ENCODE measurements at places on chromosomes 3 and 15.

DNA sequence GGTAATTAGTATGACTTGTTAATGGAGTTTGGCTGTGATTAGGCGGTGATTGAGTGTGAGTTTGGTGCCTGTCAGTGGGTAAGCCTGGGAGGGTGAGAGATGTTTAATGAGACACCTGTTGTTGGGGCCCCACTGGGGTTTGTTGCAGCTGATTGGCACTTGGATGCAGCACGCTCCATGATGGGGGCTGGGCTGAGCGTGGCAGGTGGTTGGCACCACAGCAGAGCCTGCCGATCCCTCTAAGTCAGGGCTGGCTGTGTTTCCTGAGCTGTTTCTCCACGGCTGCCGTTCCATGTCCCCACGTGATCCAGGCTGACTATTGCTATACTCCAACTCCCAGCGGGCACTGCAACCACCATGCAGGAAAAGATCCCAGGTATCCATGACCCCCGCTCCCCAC lies 93.5 kb upstream of the ARRDC4 start:
- DNase-seq = peak; percentile 5

GRCh38 chr15:60797444-60798040 lies 318.6 kb upstream of the ICE2 start:
- DNase-seq = no peak

DNA sequence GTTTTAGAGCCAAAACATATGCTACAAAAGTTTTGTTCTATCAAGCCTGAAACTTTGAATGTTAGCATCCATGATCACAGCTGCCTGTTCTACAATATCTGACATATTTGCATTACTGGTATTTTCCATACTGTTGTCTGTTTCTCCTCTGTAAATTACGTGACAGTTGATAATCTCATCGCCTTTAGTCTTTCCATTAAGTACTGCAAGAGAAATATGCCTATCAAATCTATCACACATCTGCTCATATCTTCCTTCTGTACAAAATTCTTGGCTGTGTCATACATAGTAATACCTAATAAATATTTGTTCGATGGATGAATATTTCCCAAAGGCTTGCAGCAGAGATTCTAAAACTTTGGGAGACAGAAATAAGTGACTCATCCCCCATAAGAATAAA lies 717.3 kb downstream of the OTOL1 start:
- no peak for DNase-seq

DNA sequence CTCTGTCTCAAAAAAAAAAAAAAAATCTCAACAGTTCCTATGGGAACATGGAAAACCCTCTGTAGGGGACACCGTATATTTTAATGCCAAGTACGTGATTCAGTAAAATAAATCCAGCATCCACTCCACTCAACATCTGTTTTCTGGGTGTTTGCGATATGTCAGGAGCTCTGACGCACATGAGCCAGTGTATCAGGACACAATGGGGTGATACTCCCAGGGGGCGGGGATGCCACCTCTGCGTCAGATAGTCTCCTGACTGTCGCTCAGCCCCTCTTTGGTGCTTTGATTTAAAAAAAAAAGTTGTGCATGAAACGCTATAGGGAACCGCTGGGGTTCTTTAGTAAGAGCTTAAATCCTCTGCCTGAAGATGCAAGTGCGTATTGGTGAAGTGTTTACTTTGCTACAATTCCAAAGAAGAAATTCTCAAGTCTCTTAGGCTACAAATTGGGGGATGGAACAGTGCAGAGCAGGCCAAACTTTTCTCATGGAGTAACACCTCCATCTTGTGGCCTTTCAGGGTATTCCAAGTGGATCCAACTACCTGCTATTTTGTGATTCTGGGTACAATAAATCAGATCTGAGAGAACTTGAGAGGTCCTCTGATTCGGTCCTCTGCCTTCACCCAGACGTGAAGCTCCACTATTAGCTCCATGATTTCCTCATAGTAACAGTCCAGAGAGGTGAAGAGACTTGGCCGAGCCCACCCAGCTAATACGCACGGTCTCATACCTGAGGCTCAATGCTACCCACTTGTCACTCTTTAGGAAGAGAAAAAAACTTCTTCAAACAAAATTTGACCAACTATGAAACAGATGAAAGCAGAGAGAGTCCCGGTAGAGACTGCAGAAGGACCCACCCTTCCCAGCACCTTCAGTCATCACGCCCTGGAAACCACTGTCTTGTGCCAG lies 9.3 kb upstream of the NR2E3 start:
- peak; percentile 67 for DNase-seq

- DNase-seq = peak; percentile 4
Observed at GRCh38 chr3:121431726-121432517, 113.9 kb downstream of the POLQ start.

DNA sequence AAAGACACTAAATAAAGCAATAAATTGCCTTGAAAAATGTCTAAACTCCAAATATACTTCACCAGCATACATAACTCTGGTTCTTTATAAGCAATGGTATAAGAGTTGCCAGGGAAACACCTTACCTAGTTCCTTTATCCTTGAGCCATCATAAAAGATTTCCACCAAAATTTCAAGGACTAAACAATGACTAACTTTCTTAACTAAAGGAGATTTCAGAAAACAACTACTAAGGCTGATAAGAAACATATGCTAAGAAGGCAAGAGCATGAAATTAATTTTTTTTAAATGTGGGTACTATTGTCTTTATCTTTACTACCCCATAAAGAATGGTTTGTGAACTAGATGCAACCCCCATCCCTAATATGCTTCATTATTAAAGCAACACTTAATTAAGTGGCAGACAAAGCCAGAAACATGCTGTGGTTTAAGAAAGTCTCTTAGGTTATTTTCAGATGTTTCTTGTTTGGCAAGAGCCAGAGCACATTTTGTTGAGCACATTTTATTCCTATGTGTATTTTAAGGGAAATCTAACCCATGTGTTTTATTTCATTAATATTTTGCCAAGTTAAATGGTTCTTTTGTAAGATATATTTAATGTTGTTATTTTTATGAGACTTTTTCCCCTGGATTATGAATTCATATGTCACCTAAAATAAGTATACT lies 17.4 kb upstream of the VEPH1 start:
- DNase-seq = no peak

- DNase-seq = no peak
Observed at GRCh38 chr3:16551342-16551976, 38.0 kb upstream of the RFTN1 start.

- DNase-seq = no peak
Observed at GRCh38 chr3:11461226-11461625, 182.5 kb downstream of the VGLL4 start.

GRCh38 chr3:153069598-153070510 lies 92.2 kb upstream of the RAP2B start:
- DNase-seq = no peak

DNA sequence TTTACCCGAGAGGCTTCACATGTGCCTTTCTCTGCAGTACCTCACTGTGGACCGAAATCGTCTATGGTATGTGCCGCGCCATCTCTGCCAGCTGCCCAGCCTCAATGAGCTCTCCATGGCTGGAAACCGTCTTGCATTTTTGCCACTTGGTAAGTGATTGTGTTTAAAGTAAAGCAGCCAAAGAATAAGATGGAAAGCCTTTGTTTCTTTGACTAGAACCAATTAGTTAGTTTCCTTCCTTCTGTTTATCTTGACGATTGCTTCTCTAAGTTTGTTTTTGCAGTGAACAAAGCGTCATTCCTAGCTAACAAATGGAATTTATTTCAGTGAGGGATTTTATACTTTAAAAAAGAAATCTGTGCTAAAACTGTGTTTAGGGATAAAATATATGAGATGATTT lies 82.7 kb downstream of the LRRC28 start:
- DNase-seq = no peak

DNA sequence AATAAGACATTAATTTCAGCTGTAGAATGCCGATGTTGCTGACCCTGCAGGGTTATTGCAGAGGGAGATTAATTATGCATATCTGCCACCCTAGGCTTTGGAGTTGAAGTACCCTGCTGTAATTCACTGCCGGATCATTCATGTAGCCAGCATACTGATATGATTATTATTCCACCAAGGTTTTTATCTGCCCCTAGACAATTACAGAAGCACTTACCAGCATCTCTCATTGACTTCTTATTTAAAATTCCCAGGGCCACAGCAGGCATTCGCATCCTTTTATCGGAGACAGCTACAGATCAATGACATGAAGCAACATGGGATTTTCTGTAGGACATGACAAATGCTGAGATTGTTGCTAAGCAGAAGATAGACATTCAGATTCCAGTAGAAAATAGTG lies 31.3 kb downstream of the IL1RAP start:
- DNase-seq = no peak

GRCh38 chr3:177928172-177928873 lies 607.9 kb upstream of the KCNMB2 start:
- no peak for DNase-seq

DNA sequence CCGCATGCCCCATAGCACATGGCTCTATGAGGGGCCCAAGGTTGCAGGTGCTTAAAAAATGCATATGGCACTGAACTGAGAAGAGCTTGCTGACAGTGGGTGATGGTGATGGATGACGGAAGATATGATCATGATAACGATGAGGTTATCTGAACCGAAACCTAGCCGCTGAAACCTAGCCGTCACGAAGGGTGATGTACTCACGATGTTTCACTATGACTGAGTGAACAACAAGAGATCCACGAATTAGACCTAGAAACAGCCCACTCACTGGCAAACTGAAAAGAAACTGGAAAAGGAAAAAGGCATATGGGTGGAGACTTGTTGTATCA lies 57.6 kb upstream of the BCL6 start:
- no peak for DNase-seq

DNA sequence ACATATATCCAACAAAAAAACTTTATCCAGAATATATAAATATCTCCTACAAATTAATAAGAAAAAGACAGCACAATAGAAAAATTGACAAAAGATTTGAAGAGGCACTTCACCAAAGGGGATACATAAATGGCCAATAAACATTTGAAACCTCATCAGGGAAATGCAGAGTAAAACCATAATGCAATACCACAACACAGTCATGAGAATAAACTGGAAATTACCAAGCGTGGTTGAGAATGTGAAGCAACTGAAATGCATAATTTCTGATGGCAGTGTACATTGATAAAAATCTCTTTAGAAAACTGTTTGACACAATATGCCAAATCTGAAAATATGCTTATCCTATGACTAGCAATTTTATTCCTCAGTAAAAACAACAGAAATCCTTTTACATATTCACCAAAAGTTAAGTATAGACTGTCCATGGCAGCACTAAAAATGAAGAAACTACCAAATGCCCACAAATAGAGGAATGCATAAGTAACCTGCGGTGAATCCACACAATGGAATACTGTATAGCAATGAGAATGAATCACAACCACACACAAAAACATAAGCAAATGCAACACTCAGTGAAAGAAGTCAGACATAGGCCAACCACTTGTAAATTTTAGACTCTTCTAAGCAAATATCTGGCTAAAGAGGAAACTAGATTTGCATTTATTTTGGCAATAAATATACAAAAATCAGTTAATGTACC lies 7.9 kb downstream of the LYZL4 start:
- no peak for DNase-seq

DNA sequence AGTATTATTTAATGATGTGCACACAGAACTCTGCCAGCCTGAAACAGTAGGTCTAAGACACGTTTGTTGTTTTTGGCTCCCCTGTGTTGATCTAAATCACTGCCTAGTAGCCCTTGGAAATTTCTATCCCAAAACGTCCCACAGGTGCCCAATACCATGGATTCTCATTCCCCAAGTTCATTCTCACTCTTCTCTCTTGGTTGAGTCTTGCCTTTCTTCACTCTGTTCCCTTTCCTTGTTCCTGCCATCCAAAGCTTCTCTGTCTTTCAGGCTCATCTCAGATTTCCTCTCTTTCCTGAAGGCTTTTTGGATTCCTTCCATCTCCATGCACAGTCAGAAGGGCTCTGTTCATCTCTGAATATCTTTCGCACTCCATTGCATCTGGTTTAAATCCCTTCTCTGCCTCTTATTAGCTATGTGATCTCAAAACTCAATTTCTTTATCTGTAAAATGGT lies 54.2 kb downstream of the PPARG start:
- no peak for DNase-seq

DNA sequence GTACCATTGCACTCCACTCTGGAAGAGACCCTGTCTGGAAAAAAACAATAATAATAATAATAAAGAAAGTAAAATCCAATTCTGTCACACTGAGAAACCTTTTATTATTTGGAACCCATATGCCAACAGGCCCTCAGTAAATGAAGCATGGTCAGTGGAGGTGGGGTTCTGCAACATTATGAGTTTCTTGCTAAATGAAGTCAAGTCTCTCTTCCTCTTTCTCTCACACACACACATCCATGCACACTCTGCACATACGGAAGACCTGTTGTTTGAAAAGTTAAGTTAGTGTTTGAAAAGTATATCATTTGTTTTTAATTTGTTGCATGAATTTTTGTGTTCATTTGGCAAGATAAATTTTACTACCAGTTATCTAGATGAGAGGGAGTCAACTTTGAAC lies 27.8 kb downstream of the GAP43 start:
- DNase-seq = no peak

DNA sequence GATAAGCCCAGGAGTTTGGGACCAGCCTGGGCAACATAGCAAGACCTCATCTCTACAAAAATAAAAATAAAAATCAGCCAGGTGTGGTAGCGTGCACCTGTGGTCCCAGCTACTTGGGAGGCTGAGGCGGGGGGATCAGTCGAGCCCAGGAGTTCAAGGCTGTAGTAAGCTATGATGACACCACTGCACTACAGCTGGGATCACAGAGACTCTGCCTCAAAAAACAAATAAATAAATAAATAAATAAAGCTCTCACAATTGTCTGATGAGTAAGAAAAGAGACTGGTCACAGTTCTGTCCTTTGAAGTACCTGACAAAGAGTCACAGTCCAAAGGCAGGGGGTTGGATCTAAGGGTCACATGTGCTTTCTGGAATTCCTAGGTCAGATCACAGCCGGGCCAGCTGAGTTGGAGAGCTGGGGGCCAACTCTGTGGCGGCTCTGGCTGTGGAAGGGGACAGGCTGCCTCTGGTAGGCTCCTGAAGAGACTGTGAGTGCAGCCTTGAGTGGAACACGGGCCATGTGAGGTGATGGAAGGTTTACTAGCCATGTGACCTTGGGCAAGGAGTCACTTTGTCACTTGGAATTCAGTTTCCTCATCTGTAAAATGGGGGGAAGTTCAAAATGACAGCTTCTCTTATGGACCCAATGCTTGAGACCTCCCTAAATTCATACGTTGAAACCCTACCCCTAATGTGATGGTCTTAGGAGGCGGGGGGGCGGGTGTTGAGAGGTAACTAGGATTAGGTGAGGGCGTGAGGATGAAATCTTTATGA lies 47.2 kb downstream of the WHAMM start:
- no peak for DNase-seq

GRCh38 chr3:158974904-158975303 lies 173.1 kb downstream of the MFSD1 start:
- no peak for DNase-seq

GRCh38 chr15:101689901-101690300 lies 34.4 kb downstream of the TARS3 start:
- no peak for DNase-seq
